ENCODE measurements at places on chromosomes 16 and 17.
A peak's percentile ranks its signal among the peaks of the same experiment; 100 is the strongest.

DNA sequence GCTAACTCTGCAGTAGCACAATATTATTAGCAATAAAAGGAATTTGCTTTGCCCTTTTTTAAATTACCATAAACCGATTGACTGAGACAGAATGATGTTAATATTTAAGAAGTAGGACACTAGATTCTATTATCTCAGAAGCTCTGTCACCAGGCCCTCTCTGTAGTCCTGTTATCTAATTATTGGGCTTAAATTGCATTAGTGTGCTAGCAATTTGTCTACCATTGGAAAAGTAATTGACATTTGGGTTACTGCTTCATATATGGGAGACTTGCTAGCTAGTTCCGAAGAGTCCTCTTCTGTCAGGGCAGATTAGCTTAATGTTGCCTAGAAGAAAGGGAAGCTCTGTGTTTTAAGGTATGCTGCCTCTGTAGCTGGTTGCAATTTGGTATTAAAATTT, 1107.3 kb upstream of the EEF2KMT start:
- DNase-seq, result no peak

DNA sequence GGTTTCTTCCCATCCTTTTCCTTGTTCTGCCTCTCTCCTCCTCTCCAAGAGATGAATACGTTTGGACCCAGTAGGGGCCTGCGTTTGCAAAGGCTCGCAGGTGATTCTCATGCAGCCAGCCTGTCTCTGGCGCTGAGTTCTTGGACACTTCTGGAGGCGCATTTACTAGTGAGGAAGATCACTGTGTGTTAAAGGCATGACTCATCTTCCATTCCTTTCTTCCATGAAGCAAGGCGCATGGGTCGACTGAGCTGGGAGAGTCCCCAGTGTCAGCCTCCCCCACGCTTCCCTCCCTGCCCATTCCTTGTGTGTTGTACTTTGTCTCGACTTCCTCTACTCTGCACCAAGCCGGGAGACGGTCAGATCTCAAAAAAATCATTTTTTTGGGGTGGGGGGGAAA, 159.9 kb upstream of the EEF2KMT start:
- DNase-seq, result no peak

- DNase-seq, result no peak
Measured at GRCh38 chr16:48236286-48236685, 7.8 kb upstream of the LONP2 start.

- peak; percentile 39 for DNase-seq
Measured at GRCh38 chr17:56592487-56593085, 913 bp upstream of the NOG start.

DNA sequence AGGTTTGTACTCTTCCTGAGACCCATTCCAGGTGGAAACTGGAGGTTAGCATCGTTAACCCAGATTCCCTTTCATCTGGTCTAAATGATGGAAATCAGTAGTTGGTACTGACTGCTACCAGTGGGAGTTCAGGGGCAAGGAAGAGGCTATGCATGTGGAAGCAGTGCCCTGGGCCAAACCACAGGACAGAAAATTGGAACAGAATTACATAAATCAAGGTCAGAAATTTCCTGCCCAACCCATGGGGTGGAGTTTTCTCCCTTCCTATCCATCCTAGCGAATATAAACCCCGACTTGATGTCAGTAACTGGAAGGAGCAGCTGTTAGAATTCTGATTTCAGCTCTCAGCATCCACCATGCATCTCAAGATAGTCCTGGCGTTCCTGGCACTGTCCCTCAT, at the start of gene AOC2:
TSS of gene AOC2 (plus strand) at position 310 of the 400 bp plus-strand sequence. CDS start at position 357, 47 bp downstream.
- DNase-seq, result no peak

- DNase-seq, result no peak
Measured at GRCh38 chr17:876272-876671, 94.1 kb downstream of the MRM3 start.

- peak; percentile 86 for DNase-seq
Measured at GRCh38 chr17:7988750-7989178, 13.7 kb upstream of the GUCY2D start.

GRCh38 chr17:31692027-31692426, 167.0 kb downstream of the COPRS start:
- no peak for DNase-seq

DNA sequence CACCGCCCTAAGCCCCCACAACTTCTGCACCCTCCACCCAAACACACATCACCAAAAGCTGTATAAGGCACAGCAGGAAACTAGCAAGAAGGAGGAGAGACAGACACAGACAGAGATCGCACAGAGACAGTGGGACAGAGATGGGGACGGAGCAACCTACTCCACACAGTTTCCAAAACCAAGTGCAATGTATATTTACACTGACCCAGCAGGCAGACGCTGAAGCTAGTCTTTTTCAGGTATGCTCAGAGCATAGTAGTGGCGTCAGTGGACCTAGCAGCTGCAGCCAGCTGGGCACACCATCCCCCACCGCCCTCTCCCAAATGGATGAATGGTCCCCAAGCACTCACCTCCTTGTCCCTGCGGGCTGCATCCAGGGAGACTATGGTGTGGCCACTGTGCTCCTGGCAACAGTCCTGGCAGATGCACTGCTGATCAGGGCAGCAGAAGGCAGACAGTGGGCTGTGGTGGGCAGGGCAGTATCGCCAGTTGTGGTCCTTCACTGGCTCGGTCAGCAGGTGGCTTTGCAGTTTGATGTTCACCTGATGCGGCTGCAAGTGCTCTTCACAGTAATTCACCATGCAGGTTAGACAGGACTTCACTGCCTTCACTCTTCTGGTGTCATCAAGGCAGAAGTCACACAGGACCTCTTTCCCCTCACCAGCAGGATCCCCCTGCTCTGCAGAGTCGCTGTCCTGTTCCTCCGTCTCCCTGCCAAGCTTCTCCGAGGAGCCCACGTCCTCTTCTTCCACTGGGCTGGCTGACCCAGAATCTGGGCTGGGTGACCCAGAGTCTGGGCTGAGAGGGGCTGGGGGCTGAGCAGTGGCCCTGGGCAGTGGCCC, 31.5 kb upstream of the FBXW10B start:
- no peak for DNase-seq

Data from IMR-90 (cell line).